Activated T-helper 1 cell treated with anti-CD3 and anti-CD28 coated beads, Interleukin-12 subunit alpha, Interleukin-12 subunit beta, Interleukin-2, Interleukin-4 antibody, amounts not matched to agents 30 ng/mL and 10 ng/mL and 1 ng/mL, durations not matched to agents 14 hours and 24 hours and 36 hours (primary cell): ENCODE measurements at places on chromosomes 5 and 9. TPM values are rescaled to one million over a fixed set of nuclear protein-coding genes. Genes with fewer than 3 reads are reported as not detected.

GRCh38 chr5:174581479-174581878 lies 142.9 kb upstream of the MSX2 start:
- no peaks in the 10 kb centered on the region for H3K27me3 ChIP-seq
- no peak overlapping the region for H3K27ac ChIP-seq
- no peak for DNase-seq

DNA sequence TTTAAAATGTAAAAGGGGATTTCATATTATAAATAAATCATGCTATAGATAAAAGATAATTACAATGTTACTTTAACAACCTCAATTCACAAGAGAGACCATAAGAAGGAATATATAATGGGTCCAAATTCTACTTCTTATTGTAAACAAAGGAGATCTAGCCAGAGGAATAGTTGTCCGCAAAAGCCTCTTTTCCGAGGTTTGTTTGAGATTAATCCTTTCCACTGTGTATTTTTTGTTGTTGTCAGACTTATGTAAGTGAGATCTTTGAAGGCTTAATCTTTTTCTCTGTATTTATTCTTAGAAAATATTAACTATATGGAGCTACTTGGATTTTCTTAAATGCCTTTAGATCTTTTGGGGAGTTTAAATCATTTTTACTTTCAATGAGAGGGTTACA lies 1299.3 kb upstream of the WWC1 start:
- no peak for DNase-seq
- H3K36me3 ChIP-seq, result no peaks in the 10 kb centered on the region
- no peak overlapping the region for H3K27ac ChIP-seq
- no peak overlapping the region for H3K4me3 ChIP-seq
- H3K27me3 ChIP-seq, result no peaks in the 10 kb centered on the region
- no peaks in the 10 kb centered on the region for H3K4me1 ChIP-seq

- H3K27ac ChIP-seq, result no peak overlapping the region
- H3K36me3 ChIP-seq, result peaks cover 14% of the 10 kb centered on the region
- no peak for DNase-seq
- H3K27me3 ChIP-seq, result peaks cover 20% of the 10 kb centered on the region
- no peak overlapping the region for H3K4me3 ChIP-seq
These were observed 3.5 kb upstream of the BTF3 start for GRCh38 chr5:73494721-73495120.

TEK gene
- not detected in 2 replicates for total RNA-seq
